ENCODE measurements at places on chromosomes 6 and 20.

DNA sequence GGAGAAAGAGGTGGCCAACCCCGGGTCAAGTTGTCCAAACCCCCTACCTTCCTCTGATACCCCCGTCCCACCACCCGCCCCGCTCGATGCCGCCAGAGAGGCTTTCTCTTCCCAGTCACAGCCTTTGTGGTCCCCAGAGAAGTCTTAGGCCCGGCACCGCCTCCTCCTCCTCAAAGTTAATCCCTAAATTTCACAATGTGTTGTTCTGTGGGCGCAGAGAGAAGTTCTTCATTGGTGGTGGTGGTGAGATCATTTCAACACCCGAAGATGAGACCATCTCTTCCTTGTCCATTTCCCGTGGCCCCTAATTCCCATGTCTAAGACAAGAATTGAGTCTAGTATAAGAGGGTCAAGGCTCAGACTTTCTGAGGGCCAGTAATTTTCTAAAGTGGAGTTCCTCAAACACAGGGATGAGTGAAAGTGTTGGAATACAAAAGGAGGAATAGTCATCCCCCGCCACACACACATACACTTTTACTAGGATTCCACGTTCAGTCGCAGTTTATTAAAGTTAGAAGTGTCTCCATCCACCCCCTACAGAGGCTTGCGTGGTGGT, 10.4 kb downstream of the TRIM31 start:
- DNase-seq: no peak

DNA sequence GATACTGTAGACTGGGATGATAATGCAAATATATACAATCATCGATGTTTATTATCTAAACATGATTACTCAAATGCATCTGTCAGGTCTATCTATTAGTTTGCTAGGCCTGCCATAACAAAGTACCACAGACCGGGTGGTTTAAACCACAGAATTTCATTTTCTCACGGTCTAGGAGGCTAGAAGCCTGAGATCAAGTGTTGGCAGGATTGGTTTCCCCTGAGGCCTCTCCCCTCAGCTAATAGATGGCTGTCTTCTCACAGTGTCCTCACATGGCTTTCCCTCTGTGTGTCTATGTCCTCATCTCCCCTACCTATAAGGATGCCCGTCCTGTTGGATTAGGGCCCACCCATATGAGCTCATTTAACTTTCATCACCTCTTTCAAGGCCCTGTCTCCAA, 512.6 kb upstream of the SLC35B3 start:
- no peak for DNase-seq

- no peak for DNase-seq
Observed at GRCh38 chr6:105326833-105327770, 75.8 kb downstream of the PREP start.

GRCh38 chr6:5044866-5045265, 40.3 kb upstream of the PPP1R3G start:
- DNase-seq: no peak

- DNase-seq: no peak
Observed at GRCh38 chr20:34861386-34862084, 11.1 kb downstream of the GGT7 start.

- no peak for DNase-seq
Observed at GRCh38 chr20:24703284-24703610, 233.8 kb downstream of the SYNDIG1 start.

DNA sequence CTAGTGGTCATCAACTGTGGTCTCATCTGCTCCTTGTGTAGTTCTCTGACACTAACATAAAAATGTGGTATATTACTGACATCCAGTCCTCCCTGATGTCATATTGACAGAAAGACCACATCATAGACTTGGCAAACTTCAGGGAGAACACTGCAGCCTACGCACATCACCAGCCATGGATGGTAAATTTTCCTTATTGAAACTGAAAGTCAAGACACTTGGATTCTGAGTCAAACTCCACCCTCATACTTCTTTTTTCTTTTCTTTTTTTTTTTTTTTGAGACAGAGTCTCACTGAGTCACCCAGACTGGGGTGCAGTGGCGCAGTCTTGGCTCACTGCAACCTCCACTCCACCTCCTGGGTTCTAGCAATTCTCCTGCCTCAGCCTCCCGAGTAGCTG, 25.4 kb downstream of the NDRG3 start:
- DNase-seq: no peak

- no peak for DNase-seq
Observed at GRCh38 chr20:18390201-18390600, 76.6 kb downstream of the DZANK1 start.

DNA sequence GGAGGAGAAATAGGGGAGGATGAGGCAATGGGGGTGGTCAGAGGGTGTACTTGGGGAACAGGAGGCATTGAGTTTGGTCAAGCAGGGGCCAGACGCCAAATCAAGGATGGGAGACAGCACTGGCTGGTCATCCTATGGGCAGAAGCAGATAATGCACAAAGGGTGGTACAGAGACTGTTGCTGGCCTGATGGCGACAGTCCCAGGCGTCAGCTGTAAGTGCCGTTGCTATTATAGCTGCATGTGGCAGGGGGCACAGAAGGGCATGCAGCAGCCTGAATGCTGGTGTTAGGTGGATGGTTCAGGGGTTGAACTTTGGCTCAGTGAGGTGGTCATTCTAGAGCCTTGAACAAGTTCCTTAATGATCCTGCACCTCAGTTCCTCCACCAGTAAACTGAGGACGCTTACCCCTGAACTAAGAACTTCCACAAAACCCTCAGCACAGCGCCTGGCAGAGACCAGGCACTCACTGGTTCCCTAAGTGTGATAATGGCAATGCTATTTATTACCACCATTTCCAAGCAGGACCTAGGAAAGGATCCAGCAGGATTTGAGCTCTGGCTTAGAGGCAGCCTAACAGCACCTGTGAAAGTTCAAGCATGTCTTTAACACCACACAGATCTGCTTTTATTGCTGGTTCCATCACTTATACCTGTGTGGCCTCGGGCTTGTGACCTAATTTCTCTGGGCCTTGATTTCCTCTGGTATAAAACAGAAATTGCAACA, 162.7 kb downstream of the INSM1 start:
- no peak for DNase-seq

GRCh38 chr6:15342114-15342513, 96.2 kb downstream of the JARID2 start:
- DNase-seq: no peak

DNA sequence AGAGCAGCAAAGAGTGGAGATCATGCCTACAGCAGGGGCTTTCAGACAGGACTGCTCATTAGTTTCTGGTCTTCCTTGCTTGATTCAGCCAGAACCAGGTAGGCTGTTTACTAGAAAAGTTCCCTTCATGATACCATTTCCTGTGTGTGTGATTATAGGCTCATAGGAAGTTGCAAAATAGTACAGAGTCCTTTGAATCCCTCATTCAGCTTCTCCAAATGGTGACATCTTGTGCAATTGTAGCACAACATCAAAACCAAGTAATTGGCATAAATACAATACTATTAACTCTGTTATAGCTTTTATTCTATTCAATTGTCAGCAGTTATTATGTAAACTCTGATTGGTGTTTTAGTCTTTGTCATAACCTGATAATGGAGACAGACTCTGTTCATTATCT, 347.3 kb upstream of the CDH4 start:
- DNase-seq: no peak

DNA sequence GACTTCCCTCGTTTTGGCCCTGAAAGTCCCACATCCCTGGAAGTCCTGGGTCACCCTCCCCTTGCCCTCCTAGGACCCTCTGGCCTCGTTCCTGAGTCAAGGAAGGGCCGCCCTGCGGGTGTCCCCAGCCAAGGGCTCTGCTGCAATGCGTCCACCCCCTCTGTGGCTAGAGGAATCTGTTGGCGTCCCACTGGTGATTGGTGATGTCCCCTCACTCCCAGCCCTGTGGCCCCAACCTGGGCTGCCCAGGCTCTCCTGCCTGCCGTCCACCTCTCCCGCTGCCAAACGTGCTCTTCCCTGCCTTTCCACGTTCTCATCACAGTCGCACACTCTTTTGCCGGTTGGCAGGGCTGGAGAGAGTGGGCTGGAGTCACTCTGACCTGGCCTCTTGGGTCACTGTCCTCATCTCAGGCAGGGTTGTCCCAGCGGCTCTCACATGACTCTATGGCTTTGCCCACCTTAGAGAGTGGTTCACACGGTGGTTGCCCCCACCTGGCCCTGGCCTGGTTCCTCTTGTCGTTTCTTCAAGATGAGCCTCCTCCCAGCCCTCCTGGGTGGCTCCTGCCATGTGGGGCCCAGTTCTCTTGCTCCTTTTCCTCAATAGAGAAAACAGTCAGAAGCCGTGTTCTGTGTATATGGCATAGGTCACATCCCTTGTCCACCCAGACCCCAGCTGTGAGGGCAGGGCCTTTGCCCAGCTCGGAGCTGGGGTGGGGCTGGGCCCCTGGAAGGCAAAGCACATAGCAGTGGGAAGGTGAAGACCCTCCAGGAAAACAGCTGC, 100.9 kb downstream of the TMEM242 start:
- no peak for DNase-seq

GRCh38 chr20:63224412-63225081, 8.6 kb upstream of the YTHDF1 start:
- no peak for DNase-seq

DNA sequence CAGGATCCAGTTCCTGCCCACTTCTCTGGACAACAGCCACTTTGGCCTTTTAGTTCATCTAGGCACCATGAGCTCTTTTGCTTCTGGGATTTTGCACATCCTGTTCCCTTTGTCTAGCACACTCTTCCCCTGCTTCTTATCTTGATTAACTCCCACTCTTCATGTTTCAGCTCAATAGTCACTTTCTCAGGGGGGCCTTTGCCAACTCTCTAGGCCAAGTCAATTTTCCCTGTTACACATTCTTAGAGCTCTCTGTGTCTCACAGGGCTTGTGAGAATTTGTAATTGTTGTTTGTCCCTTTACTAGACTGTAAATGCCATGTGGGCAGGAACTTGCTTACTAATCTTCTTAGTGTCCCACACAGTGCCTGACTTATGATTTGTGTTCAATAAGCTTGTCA, 58.1 kb upstream of the EPB41L1 start:
- DNase-seq: no peak

GRCh38 chr6:159097256-159097655, 52.5 kb upstream of the TAGAP start:
- no peak for DNase-seq

All from D721Med (cell line).